ENCODE measurements at places on chromosomes 4 and X.
A peak's percentile ranks its signal among the peaks of the same experiment; 100 is the strongest.

- no peak for DNase-seq
Observed at GRCh38 chrX:119690921-119691716, 1.8 kb downstream of the SEPTIN6 start.

DNA sequence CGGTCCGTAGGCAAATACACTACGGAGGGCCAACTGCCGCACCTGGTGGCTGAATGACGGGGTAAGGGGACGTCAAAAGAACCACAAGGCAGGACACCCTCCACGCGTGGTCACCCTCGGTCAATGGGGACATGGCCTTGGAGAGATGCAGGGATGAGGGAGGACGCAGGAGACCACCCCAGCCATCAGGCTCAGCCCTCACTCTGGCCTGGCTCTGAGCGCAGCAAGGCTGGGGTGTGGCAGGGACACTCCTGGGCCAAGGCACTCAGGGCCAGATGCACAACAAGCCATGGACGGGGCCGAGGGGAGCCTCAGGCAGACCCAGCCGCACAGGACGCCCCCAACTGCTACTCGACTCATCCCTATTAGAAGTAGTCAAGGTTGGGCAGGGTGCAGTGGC, 36.5 kb downstream of the GAK start:
- DNase-seq: no peak

DNA sequence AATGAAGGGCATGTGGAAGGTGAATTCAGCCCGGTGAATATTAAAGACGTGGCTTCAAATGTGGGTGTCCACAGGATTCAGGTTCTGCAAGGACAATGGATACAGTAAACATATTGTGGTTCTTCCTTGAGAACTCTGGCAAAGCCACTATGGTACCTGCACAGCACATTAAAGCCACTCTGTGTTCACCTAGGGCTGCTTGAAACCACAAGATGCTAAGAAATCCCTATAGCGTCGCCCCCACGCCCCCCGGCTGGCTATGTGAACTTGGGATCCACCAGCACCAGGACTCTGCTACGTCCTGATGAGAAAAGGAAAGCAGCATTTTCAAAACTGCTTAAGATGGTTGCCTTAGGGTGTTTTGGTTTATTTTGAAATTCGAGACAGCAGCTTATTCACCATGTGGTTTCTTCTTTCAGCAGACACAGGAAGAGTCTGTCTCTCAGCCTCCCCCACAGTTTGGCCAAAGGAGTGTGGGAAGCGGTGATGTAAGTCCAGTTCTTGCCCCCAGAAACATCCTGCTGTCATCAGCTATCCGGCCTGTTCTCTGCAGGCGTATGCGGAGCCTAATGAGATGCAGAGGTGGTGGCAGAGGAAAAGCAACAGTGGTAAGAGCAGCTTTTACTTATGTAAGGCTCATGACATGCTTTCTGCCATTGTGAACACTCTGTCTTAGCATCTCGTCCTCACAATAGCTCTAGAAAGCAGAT, 111.5 kb downstream of the AFAP1 start:
- DNase-seq: peak; percentile 37

DNA sequence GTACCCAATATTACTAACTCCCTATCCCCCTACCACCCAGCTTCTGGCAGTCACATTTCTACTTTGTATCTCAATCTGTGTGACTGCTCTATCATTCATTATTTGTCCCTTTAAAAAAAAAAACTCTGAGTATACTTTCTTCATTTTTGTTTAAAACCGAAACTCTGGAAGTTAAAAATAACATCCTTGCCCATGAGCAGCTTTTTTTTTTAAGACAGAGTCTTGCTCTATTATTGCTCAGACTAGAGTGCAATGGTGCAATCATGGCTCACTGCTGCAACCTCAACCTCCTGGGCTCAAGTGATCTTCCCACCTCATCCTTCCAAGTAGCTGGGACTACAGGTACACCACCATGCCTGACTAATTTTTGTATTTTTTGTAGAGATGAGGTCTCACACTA, 15.8 kb downstream of the UBE2K start:
- no peak for DNase-seq

GRCh38 chr4:155245105-155245504, 36.7 kb downstream of the NPY2R start:
- DNase-seq: no peak

- no peak for DNase-seq
Observed at GRCh38 chr4:6172093-6172926, 28.0 kb downstream of the JAKMIP1 start.

- no peak for DNase-seq
Observed at GRCh38 chrX:11611161-11611560, 54.6 kb downstream of the ARHGAP6 start.

GRCh38 chr4:12242354-12242753, 813.7 kb upstream of the HS3ST1 start:
- DNase-seq: no peak

DNA sequence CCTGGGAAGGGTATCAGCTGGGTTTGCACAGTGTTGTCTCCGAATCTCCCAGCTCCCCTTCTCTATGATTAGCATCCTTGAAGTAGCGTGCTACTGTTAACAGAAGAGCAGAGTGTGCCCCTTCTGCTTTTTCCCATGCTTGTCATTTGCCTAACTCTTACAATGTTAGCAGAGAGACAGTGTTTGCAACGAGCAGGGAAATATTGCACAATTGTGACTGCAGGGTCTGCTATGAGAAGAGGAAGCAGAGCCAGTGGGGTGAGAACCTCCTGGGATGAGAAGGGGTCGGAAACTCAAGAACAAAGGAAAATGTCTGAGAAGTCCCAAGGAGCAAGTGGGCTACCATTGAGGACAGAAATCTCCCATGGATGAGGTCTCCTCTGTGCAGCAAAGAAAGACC, 7.8 kb upstream of the CHRNA9 start:
- no peak for DNase-seq

- no peak for DNase-seq
Observed at GRCh38 chr4:187378441-187378840, 617.1 kb upstream of the ZFP42 start.

GRCh38 chr4:66929748-66930147, 615.6 kb downstream of the CENPC start:
- DNase-seq: no peak

- no peak for DNase-seq
Observed at GRCh38 chr4:123731035-123731434, 334.4 kb downstream of the SPRY1 start.

- DNase-seq: no peak
Observed at GRCh38 chr4:17702641-17703040, 78.8 kb downstream of the FAM184B start.

- no peak for DNase-seq
Observed at GRCh38 chr4:48902266-48902665, 4.3 kb downstream of the OCIAD2 start.

GRCh38 chrX:154135458-154136229, 8.4 kb upstream of the OPN1LW start:
- no peak for DNase-seq

DNA sequence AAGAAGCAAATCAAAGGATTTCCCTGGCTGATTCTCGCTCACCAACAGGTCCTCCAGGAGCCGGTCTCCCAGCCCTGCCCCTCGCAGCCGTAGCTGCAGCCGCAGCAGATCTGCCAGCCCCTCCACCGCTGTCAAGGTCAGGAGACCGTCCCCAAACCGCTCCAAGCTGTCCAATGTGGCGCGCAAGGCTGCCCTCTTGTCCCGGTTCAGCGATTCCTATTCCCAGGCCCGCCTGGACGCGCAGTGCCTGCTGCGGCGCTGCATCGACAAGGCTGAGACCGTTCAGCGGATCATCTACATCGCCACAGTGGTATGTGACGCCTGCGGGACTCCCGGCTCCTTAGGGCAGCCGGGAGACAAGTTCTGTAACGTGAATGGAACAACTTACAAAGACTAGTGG, 25.6 kb downstream of the SPATA18 start:
- DNase-seq: no peak

DNA sequence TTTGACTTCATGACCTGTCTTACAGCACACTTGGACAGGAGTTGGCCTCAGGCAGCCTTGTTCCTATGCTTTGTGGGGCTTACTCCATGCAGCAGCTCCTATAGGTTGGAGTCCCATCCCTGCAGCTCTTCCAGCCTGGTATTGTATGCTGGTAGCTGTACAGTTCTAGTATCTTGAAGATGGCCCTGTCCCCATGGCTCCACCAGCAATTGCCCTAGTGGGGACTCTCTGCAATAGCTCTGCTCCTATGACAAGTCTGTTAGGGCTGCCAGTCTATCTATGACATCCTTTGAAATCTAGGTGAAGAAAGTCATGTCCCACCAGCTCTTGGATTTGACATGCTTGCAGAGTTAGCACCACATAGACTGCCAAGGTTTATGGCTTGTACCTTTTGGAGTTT, 252.6 kb downstream of the ANTXR2 start:
- peak; percentile 2 for DNase-seq

DNA sequence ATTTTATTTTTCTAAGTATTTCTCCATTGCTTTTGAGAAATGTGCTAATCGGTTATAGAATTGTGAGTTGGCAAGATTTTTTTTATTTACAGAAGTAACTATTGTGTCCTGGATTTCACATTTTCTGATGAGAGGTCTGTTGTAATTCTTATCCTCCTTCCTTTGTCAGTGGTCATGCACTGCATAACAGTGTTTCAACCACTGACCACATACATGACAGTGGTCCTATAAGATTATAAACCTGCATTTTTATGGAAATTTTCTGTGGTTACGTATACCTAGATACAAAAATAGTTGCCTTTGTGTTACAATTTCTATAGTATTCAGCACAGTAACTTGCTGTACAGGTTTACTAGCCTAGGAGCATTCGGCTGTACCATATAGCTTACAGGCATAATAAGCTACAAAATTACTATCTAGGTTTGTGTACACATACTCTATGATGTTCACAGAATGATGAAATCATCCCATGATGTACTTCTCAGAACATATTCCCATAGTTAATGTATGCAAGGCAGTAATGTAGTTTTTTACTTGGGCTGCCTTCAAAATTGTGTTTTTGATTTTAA, 47.8 kb downstream of the APELA start:
- no peak for DNase-seq

DNA sequence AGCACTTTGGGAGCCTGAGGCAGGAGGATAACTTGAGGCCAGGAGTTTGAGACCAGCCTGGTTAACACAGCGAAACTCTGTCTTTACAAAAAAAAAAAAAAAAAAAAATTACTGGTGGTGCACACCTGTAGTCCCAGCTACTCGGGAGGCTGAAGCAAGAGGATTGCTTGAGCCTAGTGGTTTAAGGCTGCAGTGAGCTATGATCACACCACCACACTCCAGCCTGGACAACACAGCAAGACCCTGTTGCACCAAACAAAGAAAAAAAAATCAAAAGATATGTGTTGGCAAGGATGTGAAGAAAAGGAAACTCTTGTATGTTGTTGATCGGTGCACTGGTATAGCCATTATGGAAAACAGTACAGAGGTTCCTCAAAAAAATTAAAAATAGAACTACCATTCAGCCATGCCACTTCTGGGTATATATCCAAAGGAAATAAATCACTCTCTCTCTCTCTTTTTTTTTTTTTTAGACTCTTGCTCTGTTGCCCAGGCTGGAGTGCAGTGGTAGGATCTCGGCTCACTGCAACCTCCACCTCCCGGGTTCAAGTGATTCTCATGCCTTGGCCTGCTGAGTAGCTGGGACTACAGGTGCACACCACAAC, 15.2 kb downstream of the SH3D19 start:
- no peak for DNase-seq

GRCh38 chr4:126976850-126977632, 655.7 kb upstream of the INTU start:
- DNase-seq: no peak

DNA sequence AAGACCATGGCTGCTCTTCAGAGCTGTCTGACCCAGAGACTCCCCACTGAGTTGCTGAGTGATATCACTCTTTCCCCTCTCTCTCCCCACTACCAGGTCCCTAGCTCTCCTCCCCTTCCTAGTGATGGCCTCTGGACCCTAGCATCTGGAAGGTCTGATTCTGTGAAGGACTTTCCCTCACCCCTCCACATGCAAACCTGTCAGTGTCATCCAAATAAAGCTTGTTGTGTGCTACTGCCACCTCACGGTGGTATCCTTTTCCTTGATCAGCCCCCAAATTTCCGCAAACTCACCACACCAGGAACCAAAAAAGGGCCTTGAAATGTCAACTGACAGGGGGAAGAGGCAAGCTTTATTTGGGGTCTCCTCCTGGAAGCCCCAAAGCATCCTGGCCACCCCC, 500.2 kb downstream of the IDS start:
- DNase-seq: no peak

DNA sequence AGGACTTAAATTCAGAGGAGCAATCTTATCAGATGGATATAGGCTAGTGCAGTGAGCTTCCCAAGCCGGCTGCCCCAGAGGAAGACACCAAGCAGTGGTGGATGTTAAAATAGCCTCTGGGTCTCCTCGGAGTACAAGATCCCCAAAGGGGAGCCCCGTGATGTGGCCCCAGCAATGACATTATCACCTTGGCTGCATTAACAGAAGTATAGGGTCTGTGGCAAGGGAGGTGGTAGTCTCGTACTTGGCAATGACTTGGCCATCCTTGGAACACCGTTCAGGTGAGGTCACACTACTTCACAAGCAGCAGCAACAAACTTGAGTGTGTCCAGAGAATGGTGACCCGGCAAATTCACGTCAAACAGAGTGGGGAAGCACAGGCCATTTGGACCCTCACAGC, 67.8 kb downstream of the PSAPL1 start:
- DNase-seq: no peak

- DNase-seq: no peak
Observed at GRCh38 chr4:103111598-103111997, 12.0 kb upstream of the BDH2 start.

- DNase-seq: no peak
Observed at GRCh38 chr4:76679691-76680090, 218.3 kb downstream of the SOWAHB start.

DNA sequence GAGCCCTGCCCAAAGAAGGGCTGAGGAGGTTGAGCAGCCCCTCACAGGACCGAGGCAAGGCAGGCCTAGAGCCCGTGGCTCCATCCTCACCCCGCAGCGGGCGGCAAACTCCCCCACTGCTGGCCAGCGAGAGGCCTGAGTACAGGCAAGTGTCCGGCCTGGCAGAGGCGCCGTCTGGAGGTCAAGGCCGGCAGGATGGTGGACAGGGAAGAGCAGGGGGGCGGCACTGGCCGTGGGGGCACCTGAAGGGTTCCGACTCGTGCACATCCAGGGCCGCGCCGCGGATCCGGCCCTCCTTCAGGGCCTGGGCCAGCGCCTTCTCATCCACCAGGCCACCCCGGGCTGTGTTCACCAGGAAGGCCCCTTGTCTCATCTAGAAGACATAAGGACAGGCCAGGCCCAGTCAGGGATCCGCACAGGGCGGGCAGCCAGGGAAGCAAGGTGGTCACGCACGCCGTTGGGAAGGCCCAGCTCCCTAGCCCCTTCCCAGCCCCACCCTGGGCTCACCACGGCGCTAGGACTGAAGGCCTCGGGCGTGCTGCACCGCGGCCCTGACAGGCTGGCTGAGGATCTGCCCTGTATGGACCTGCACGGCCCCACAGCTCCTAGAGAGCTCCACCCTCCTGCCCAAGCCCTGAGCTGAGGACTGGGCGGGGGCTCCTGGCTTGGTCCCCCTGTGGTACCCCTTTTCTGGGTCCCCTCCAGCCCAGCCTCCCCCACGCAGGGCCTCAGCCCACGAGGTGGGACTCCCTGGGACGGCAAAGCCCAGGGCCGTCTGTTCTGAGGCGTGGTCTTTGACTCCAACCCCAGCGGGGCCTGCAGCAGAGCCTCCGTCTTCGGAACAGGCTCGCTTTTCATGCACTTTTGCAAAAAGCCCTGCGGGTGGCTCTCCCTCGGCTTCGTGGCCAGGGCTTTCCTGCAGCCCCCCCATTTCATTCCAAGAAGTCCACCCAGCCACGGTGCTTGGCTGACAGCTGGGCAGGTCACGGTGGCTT, 34.5 kb downstream of the CTBP1 start:
- no peak for DNase-seq
